Calu3 (cell line): ENCODE measurements at places on chromosomes 12 and 14. TPM values are rescaled to one million over a fixed set of nuclear protein-coding genes. Genes with fewer than 3 reads are reported as not detected.

DNA sequence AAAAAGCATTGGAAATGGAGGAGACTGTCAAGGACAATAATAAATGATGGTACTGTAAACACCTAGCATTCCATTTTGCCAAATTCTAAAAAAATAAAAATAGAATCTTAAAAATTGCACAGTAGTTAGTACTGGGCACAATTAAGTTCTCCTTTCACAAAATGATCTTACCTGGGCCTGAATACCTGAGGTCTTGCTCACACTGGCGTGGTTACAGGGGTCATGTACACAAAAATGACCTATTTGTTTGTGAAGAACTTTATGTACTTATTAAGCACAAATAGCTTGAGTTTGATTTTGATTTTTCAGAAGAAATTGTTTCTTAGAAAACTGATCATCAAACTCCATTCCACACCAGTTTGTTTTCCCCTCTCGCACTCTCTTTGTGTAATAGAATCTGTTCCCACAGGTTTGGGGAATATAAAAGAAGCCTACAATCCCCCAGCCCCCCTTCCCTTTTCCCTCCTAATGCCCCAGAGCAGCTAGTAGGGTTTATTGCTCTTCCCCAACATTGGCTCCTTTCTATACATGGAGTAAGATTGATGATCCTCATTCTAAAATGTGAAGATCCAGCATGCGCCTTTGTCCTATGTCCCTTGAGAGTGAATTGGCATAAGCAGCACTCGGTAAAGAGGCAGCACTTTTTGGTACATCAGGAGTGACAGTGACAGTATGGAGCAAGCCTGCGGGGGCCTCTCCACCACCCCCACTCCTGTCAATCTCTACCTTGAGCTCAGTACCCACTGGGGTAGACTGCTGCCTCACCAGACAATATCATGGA is 204.3 kb downstream of the ASCL1 start:
- H3K4me3 ChIP-seq, result no peak overlapping the region
- H3K27ac ChIP-seq, result no peak overlapping the region
- no peaks in the 10 kb centered on the region for H3K4me1 ChIP-seq
- DNase-seq, result no peak
- no peaks in the 10 kb centered on the region for H3K36me3 ChIP-seq
- no peaks in the 10 kb centered on the region for H3K27me3 ChIP-seq

Gene SDSL
- total RNA-seq, result 19.9 and 25.5 TPM in 2 replicates

DNA sequence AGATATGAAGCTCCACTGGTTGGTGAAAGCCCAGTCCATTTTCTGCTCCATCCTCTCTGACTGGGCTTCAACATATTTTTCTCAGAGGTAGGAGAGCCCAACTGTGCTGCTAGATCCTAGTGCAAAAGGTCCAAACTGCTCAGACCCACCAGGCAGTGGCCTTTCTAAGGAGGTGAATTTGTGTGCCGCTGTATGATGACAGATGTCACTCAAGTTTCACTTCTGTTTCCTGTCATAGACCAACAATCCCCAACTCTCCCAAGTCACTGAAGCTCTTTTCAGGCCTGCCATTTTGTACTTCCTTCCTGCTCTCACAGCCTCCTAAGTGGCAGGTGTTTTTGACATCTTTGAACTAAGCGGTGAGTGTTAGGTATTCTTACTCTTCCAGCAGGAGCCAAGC is 16.4 kb upstream of the RNASE4 start:
- H3K36me3 ChIP-seq, result peaks cover 4% of the 10 kb centered on the region
- H3K4me1 ChIP-seq, result peaks cover 14% of the 10 kb centered on the region
- DNase-seq, result no peak
- H3K4me3 ChIP-seq, result no peak overlapping the region
- peaks cover 31% of the 10 kb centered on the region for H3K27me3 ChIP-seq

- H3K36me3 ChIP-seq, result no peaks in the 10 kb centered on the region
- no peak overlapping the region for H3K27ac ChIP-seq
- no peak for DNase-seq
- H3K4me1 ChIP-seq, result peaks cover 20% of the 10 kb centered on the region
These were observed 18.0 kb upstream of the RNASE10 start for GRCh38 chr14:20487396-20487725.

- no peaks in the 10 kb centered on the region for H3K27me3 ChIP-seq
- no peak overlapping the region for H3K27ac ChIP-seq
- peaks cover 37% of the 10 kb centered on the region for H3K36me3 ChIP-seq
- H3K4me1 ChIP-seq, result peaks cover 5% of the 10 kb centered on the region
These were observed 174.3 kb upstream of the BCL2L14 start for GRCh38 chr12:11896417-11896929.

DNA sequence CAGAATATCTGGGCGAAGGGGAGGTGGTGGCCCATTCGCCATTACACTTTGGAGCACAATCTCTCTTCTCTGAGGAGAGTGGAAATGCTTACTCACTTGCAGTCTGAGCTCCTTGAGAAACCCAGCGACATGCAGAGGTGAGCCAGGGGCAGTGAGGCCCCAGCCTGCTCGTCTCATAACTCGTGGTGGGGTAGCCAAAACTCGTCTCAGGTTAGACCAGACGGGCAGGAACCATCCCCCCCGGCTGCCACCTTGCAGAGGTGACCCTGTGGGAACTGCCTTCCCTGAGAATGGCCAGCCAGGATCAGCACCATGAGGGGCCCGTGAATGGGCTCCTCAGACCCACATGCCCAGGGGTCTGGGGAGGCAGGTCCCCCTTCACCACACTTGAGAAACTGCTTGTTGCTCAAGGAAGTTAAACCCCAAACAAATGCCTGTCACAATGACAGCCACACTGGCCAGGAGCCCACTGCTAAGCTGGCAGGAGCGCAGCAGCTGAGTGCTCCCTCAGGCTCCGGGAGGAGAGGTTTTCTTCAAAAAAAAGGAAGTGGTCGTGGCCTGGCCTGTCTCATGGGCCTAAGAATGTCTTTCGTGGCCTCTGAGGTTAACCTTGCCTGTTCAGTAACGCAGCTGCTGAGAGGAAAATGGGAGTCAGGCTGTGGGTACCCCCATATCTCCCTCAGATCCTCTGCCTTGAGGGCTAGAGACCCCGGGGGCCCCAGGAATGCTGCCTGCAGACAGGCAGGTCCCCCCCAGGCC is 9.2 kb upstream of the ALDH2 start:
- no peaks in the 10 kb centered on the region for H3K27me3 ChIP-seq
- H3K36me3 ChIP-seq, result peaks cover 5% of the 10 kb centered on the region
- H3K27ac ChIP-seq, result no peak overlapping the region
- DNase-seq, result no peak
- no peaks in the 10 kb centered on the region for H3K4me1 ChIP-seq

Gene SLC41A2
- 41.5 and 48.1 TPM in 2 replicates for total RNA-seq

Gene ZDHHC22
- total RNA-seq, result not detected in 2 replicates

Gene STON2
- total RNA-seq, result 28.2 and 39.3 TPM in 2 replicates

Gene KCNH3
- total RNA-seq, result 0.59 and 2.8 TPM in 2 replicates

Gene KRT73
- total RNA-seq, result not detected in 2 replicates

DNA sequence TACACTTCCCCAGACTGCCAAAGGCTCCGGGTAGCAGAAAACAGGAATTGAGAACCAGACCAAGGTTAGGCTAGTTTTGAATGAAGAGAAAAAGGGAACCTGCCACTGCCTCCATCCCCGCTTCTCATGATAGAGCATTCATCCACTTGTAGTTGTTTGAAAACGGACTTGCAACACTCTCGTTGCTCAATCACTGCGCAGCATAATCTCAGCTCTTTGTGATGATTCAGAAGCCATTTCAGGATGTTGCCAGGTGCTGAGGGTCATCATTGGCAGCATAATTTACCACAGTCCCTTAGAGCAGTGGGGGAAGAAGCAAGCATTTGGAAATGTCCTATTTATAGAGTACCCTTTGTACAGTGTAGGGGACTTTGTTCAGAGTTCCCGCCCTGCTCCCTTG is 25.6 kb downstream of the KCNK13 start:
- peaks cover 4% of the 10 kb centered on the region for H3K27me3 ChIP-seq
- H3K27ac ChIP-seq, result no peak overlapping the region
- no peak for DNase-seq
- H3K36me3 ChIP-seq, result no peaks in the 10 kb centered on the region

Gene TGFB3
- total RNA-seq, result 2.2 and 2.5 TPM in 2 replicates

DNA sequence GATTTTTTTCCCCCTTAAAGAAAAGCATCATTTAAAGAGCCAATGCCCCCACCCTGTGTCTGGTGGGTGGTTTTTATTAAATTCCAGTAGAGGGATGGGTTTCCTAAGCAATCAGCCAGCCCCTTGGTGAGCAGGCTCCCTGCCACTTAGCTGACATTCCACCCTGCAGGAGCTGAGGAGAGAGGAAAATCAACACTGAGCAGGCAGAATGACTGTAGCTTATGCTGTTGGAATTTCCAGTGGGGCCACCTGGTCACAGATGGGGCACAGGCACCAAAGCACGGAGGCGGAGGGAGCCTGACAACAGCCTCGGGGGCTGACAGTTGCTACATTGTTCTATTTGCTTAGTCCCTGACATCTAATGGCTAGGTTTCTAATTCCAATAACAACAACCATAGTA is 127.7 kb downstream of the TMEM30B start:
- peaks cover 2% of the 10 kb centered on the region for H3K36me3 ChIP-seq
- H3K4me1 ChIP-seq, result peaks cover 25% of the 10 kb centered on the region
- no peak overlapping the region for H3K4me3 ChIP-seq
- no peak for DNase-seq
- H3K27me3 ChIP-seq, result no peaks in the 10 kb centered on the region
- no peak overlapping the region for H3K27ac ChIP-seq

Gene PTGDR
- not detected in 2 replicates for total RNA-seq

Gene SMIM41
- total RNA-seq, result not detected in 2 replicates

DNA sequence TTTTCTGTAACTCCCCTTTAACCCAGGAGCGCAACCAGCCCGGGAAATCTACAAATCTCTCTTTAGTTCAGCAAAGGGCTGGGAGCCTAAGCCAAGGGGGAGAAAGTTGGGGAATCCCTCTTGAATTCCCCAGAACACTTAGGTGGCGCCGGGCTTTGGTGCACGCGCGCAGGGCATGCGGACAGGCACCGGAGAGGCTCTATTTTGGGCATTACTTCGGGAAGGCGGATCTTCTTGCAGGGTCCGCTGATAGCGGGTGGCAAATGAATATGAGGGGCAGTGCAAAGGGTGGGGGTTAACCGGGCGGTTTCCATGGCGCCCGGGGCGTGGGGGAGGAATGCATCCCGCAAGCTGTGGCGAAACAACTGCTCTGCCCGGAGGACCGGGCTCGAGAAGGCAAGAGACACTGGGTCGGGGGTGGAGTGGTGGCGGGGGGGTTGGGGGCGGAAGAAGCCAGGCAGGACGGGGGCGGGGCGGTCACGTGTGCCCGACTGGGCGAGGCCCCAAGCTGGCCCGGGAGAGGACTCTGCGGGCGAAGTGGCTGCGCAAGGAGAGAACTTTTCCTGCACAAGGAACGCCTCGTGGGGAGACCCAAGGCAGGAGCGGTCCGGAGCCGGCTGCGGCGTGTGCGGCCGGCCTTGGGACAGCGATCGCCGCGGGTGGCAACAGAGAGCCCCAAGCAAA is at the start of gene FLVCR2:
Gene FLVCR2 (plus strand): TSS at position 519 of the 684 bp plus-strand sequence. CDS start 353 bp downstream, outside the sequence.
- H3K4me3 ChIP-seq, result peak within 1 kb of the TSS; percentile 74
- peaks cover 16% of the 10 kb centered on the region for H3K36me3 ChIP-seq
- no peaks in the 10 kb centered on the region for H3K27me3 ChIP-seq
- no peak within 1 kb of the TSS for H3K27ac ChIP-seq

DNA sequence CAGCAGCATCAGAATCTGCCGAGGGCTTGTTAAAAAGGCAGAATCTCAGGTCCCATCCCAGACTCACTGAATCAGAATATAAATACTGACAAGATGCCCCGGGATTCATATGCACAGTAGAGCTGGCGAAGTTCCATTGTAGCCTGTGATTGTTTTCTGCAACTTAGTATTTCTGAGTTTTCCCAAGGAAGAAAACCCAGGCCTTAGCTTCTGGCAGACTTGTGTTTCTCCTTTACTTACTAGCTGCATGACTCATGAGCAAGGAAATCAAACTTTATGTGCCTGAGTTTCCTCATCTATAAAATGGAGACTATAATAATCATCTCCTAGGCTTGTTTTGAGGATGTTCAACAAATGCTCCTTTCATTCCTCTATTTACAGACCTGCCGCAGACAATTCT is 278.5 kb upstream of the PLEKHG7 start:
- H3K4me1 ChIP-seq, result peaks cover 37% of the 10 kb centered on the region
- H3K27me3 ChIP-seq, result no peaks in the 10 kb centered on the region
- no peak overlapping the region for H3K4me3 ChIP-seq
- no peak overlapping the region for H3K27ac ChIP-seq
- DNase-seq, result no peak

DNA sequence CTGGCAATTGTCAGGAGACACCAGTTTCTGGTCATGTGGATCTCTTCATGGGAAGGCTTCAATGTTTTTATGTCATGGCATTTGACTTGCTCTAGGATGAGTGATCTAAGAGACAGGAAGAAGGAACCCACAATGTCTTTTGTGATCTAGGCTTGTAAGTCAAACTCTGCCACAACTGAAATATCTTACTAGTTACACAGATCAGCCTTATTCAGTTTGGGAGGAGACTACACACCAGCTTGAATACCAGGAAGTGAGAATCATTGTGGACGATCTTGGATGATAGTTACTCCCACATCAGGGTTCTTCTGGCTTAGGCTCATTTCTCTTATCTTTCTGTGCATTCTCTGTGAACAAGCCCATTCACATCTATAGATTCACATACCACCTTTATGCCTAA is 236.2 kb upstream of the FBXO33 start:
- no peaks in the 10 kb centered on the region for H3K4me1 ChIP-seq
- no peaks in the 10 kb centered on the region for H3K27me3 ChIP-seq
- no peak overlapping the region for H3K27ac ChIP-seq
- H3K36me3 ChIP-seq, result no peaks in the 10 kb centered on the region
- H3K4me3 ChIP-seq, result no peak overlapping the region
- no peak for DNase-seq

DNA sequence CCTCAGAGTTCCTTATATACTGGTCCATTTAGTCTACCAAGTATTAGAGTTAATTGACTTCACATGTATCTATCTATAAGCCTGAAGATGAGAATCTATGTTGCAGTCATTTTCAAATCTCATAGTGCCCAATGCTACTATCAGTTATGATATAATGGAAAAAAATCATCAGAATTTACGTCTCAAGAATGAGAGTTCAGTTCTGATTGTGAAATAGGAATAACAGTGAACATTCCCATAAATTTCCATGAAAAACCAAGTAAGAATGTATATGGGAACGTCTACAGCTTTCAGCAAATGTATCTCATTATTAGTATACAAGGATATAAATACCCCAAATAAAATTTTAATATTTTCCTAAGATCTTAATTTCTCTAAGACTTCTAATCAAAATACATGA is 77.2 kb downstream of the PPP1R12A start:
- H3K27ac ChIP-seq, result no peak overlapping the region
- no peak overlapping the region for H3K4me3 ChIP-seq
- H3K36me3 ChIP-seq, result no peaks in the 10 kb centered on the region
- no peaks in the 10 kb centered on the region for H3K4me1 ChIP-seq
- no peaks in the 10 kb centered on the region for H3K27me3 ChIP-seq
- DNase-seq, result no peak

Gene OR6C2
- total RNA-seq, result not detected in 2 replicates

DNA sequence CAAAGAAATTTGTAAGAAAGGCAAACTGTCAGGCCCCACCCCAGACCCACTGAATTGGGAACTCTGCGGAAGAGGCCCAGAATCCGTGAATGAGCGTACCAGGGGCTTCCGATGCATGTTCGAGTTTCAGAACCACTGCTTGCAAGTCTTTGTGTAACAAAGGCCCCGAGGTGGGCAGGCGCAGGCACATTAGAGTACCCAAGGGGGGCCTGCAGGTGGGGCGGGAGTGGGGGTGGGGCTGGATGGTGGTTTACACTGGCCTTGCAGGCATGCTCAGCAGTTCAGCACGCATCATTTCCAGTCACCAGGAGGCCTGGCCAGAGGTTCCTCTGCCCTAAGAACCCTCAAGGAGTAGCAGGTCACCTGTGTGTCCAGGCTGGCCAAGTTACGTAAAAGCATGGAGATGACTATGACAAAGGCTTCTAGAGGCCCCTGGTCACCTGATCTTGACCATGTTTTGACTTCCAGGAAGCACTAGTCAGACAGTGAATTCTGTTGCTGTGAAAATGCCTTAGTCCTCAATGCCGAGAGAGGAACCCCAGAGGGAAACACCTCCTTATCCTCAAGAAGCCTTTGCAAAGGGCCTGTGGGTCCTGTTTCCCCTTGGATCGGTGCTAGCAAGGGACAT is 33.2 kb upstream of the IRF2BPL start:
- no peaks in the 10 kb centered on the region for H3K36me3 ChIP-seq
- H3K4me3 ChIP-seq, result no peak overlapping the region
- peaks cover 9% of the 10 kb centered on the region for H3K4me1 ChIP-seq
- H3K27ac ChIP-seq, result no peak overlapping the region
